ENCODE measurements at places on chromosomes 6 and 20.

DNA sequence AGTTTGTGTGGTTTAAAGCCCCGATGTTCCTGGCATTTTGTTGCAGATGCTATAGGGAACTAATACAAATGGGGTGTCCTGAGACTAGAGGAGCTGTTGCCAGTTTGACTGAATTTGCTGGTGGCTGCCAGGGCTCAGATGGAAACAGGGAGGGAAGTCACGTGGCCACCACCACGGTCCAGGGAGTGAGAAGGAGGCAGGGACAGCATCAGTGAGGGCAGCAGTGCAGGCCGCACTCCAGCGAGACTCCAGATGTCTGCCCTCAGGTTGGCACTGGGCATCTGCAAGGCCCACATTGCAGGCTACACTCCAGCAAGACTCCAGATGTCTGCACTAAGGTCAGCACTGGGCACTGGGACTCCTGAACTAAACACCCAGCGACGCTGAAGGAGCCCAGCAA, 86.2 kb downstream of the RAMACL start:
- DNase-seq: no peak

DNA sequence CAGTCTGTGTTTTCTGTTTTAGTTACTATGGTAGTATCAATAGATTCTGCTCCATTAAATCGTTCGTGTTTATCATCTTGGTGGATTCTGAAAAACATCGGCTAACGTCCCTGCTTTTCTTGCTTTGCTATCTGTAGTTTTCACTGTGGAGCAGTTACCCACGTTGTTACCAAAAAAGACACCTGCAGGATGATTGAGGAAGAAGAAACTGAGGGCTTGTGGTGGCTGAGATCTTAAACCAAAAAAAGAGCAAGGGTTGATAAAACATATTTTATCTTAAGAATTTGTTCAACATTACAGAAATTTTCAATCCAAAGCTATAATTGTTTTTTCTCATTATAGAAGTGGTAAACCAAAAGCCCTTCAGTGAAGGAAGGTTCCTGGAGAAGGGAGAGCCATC, 166.3 kb downstream of the FARS2 start:
- no peak for DNase-seq

- no peak for DNase-seq
Observed at GRCh38 chr6:125110056-125110455, 43.5 kb upstream of the TPD52L1 start.

DNA sequence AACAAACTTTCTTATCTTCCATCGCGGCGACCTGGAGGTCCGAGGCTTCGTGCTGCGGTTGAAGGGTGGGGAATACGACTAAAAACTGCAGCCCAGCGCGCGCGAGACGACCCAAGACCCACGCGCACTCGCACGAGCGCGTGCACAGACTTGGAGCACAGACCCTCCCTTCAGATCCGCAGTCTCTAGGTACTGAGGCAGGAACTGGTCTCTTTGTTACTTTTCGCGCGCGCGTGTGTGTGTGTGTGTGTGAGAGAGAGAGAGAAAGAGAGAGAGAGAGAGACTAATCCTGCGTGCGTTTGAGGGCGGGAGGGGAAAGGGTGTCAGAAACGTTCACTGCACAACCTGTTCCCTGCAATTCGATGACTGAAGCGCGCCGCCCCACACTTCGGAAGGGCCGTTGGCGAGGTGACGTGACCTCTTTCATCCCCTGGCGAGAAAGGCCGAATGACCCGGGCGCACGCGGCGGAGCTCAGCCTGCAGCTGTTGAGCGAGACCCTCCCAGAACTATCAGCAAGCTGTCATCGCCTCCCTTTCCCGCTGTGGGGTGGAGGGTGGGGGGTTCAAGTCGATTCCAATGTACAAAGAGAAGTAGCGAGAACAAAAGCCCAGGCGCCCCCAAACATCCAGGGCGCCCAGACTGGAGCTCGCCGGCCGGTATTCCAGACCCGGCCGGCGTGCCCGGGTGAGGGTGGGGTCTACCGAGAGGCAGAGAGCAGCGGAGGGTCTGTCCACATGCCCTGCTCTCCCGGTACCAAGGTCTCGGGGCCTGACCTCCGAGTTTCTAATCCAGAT, 1.5 kb upstream of the TUBB2B start:
- peak; percentile 49 for DNase-seq

DNA sequence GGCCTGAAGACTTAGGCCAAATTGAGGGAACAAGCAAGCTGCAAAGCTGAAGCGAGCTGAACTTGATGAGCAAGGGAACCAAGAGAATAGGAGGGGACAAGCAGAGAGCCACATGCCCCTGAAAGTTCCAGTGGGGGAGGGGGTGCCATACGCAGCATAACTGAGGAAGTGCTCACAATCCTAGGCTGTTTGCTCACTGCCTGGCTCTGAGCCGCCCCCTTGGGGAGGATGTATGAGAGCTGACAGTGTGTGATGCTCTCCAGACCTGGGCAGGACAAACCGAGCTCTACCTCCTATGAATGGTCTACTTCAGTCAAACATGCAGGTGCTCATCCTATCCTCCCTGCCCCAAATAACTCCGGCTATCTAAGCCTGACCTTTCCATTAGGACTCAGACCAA, 52.1 kb downstream of the FAXC start:
- DNase-seq: no peak

DNA sequence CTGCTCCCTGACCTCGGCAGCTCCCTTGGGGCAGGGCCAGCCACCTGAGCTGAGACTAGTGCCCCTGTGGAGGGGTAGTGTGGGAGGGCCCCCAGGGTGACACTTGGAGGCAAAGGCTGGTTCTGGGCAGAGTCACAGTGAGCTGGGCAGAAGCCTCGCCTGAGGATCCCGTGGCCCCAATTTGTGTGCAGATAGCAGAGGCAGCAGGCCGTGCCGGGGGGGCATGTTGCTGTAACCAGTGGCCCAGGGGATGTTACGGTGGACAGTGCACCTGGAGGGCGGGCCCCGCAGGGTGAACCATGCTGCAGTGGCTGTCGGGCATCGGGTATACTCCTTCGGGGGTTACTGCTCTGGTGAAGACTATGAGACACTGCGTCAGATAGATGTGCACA, 2.9 kb downstream of the KLHDC3 start:
- no peak for DNase-seq
